Uterus (tissue), 4 donors: ENCODE measurements at places on chromosomes 3 and 15. TPM values are rescaled to one million over a fixed set of nuclear protein-coding genes. Genes with fewer than 3 reads are reported as not detected.
A peak's percentile ranks its signal among the peaks of the same experiment; 100 is the strongest.

- H3K36me3 ChIP-seq: no peaks in the 10 kb centered on the region
- H3K4me3 ChIP-seq: no peak overlapping the region
- H3K27me3 ChIP-seq: no peaks in the 10 kb centered on the region
- no peak for DNase-seq
- H3K4me1 ChIP-seq: no peaks in the 10 kb centered on the region
Observed at GRCh38 chr3:41569632-41570305, 370.5 kb downstream of the CTNNB1 start.

ANKRD34C gene
- not detected for total RNA-seq

- H3K27ac ChIP-seq: no peak overlapping the region
- H3K4me1 ChIP-seq: no peaks in the 10 kb centered on the region
- no peaks in the 10 kb centered on the region for H3K36me3 ChIP-seq
- H3K27me3 ChIP-seq: no peaks in the 10 kb centered on the region
- DNase-seq: no peak
Observed at GRCh38 chr3:194220901-194221326, 85.0 kb downstream of the HES1 start.

LDHAL6B gene
- total RNA-seq: not detected

DNA sequence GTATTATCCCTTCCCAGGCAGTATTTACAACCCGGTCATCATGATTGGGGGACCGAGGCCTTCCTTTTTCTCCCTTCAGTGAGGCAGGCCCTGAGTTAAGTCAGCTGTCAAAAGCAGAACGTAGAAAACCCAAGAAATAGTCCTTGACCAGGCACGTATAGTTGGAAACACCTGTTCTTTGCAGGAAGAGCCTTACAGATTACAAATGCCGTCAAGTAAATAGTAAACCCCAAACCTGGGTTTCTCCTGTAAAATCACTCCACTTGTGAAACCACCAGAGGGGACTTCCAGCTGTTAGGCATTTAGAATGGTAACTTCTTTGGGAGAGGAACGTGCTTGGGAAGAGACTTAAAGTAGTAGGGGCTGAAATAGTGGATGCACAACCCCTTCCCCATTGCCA lies 1.0 kb upstream of the BTBD1 start:
- H3K4me3 ChIP-seq: no peak overlapping the region
- H3K27ac ChIP-seq: peak overlapping the region; percentile 86
- H3K36me3 ChIP-seq: no peaks in the 10 kb centered on the region

- no peaks in the 10 kb centered on the region for H3K27me3 ChIP-seq
- H3K4me1 ChIP-seq: no peaks in the 10 kb centered on the region
- no peak for DNase-seq
- no peak overlapping the region for H3K27ac ChIP-seq
- no peaks in the 10 kb centered on the region for H3K36me3 ChIP-seq
- no peak overlapping the region for H3K4me3 ChIP-seq
Observed at GRCh38 chr15:42155546-42156242, 742 bp downstream of the PLA2G4F start.

- no peak for DNase-seq
- no peaks in the 10 kb centered on the region for H3K4me1 ChIP-seq
- H3K36me3 ChIP-seq: no peaks in the 10 kb centered on the region
- no peak overlapping the region for H3K4me3 ChIP-seq
- no peak overlapping the region for H3K27ac ChIP-seq
- H3K27me3 ChIP-seq: no peaks in the 10 kb centered on the region
Observed at GRCh38 chr3:9653565-9654248, 4.4 kb downstream of the MTMR14 start.

DNA sequence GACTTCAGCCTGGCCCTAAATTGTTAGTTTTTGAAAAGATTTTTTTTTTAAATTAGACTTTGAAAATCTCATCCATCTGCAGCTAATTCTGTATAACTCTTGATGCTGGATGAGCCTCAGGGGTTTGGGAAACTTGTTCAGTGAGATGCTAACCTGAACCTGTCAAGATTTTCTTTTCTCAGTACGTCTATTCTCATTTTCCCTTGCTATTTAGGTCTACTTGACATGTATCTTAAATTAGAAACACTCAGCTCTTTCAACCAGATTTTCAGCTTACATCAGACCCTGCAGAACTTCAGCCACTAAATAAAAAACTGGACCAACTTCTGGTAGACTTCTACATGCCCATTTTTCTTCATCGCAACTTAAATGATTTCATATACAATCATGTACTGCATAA lies 61.4 kb downstream of the MFSD1 start:
- no peaks in the 10 kb centered on the region for H3K27me3 ChIP-seq
- H3K4me1 ChIP-seq: no peaks in the 10 kb centered on the region
- H3K4me3 ChIP-seq: no peak overlapping the region
- H3K36me3 ChIP-seq: no peaks in the 10 kb centered on the region
- H3K27ac ChIP-seq: no peak overlapping the region

DNA sequence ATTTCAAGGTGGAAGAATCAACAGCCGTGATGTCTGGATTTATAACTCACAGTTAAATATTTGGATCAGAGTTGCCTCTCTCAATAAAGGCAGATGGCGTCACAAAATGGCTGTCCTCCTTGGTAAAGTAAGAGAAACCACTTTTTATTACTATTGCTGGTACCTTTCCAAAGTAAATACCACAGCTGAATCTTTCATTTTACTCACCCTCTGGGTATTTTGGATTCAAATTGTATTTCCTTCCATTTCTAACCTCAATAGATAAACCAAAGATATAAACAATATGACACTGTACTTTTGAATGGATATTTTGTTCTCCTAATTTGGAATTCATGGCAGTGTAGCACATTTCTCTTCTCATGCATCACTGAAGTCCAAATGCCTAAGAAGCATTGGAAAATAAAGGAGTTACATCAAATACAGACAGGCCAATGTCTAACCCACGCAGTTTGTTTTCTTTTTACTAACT lies 29.5 kb downstream of the KLHL24 start:
- no peaks in the 10 kb centered on the region for H3K27me3 ChIP-seq
- no peak overlapping the region for H3K4me3 ChIP-seq
- DNase-seq: no peak
- no peaks in the 10 kb centered on the region for H3K4me1 ChIP-seq
- no peaks in the 10 kb centered on the region for H3K36me3 ChIP-seq
- H3K27ac ChIP-seq: no peak overlapping the region

CPNE9 gene
- not detected for total RNA-seq

GRCh38 chr3:10281951-10282350 lies 10.8 kb downstream of the GHRL start:
- no peaks in the 10 kb centered on the region for H3K27me3 ChIP-seq
- DNase-seq: no peak
- no peaks in the 10 kb centered on the region for H3K4me1 ChIP-seq

- H3K36me3 ChIP-seq: no peaks in the 10 kb centered on the region
- DNase-seq: no peak
- no peak overlapping the region for H3K27ac ChIP-seq
- H3K4me3 ChIP-seq: no peak overlapping the region
- no peaks in the 10 kb centered on the region for H3K4me1 ChIP-seq
Observed at GRCh38 chr3:194586836-194587235, 46.4 kb downstream of the TMEM44 start.

GRCh38 chr15:82966671-82967071 lies 14.2 kb upstream of the HOMER2 start:
- H3K36me3 ChIP-seq: no peaks in the 10 kb centered on the region
- no peaks in the 10 kb centered on the region for H3K27me3 ChIP-seq
- no peak for DNase-seq
- no peak overlapping the region for H3K4me3 ChIP-seq
- no peaks in the 10 kb centered on the region for H3K4me1 ChIP-seq
- no peak overlapping the region for H3K27ac ChIP-seq

- DNase-seq: no peak
- H3K4me3 ChIP-seq: no peak overlapping the region
- no peaks in the 10 kb centered on the region for H3K27me3 ChIP-seq
- H3K4me1 ChIP-seq: peaks cover 14% of the 10 kb centered on the region
- H3K27ac ChIP-seq: no peak overlapping the region
- H3K36me3 ChIP-seq: no peaks in the 10 kb centered on the region
Observed at GRCh38 chr3:160402221-160403027, 3.0 kb downstream of the SMC4 start.

- H3K36me3 ChIP-seq: no peaks in the 10 kb centered on the region
- no peaks in the 10 kb centered on the region for H3K27me3 ChIP-seq
- no peaks in the 10 kb centered on the region for H3K4me1 ChIP-seq
- H3K4me3 ChIP-seq: no peak overlapping the region
- peak overlapping the region; percentile 39 for H3K27ac ChIP-seq
- peak; percentile 60 for DNase-seq
Observed at GRCh38 chr15:68022061-68022460, 32.1 kb upstream of the PIAS1 start.

GOLGA8N gene
- total RNA-seq: 21.3 TPM
